Stimulated activated effector memory CD8-positive, alpha-beta T cell treated with anti-CD3 and anti-CD28 coated beads, Interleukin-12 subunit alpha, Interleukin-12 subunit beta, amount 100 ng/mL, for 72 hours (primary cell): ENCODE measurements at places on chromosomes 11 and 22.

DNA sequence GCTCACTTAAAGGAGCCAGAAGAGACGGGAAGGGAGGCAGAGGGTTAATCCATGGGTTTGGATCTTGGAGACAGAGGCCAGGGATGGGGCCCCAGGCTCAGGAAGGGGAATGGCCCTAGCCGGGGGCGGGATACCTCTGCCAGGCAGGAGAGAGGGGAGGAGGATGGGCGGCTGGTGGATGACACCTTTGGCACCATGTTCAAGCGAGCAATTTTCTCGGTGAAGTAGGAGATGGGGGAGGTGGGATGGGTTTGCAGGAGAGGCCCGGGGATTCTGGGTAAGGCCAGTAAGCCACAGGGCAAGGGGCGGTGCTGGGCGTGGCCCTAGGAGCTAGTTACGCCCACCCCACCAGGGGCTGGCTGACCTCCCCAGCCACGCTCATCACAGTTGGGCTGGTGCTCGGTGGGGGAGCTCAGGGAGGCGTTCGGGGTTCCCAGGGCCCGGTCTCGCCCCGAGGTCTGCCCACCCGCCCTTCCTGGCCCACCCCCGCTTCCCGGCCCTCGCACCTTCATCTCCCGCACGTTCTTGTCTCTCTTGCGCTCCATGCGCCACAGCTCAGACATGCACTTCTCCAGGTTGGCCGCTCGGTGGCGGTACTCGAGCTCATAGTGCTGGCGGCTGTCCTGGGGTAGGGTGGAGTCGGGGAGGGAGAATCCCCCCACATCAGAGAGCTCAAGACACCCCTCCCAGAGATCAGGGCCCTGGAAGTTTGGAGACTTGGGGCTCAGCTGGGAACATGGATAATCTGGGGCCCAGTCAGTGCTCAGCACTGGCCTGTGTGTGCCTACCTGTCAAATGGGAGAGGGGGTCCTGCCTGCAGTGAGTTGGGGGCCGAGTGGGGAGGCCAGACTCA lies 12.7 kb downstream of the BAIAP2L2 start:
- DNase-seq, result no peak

- DNase-seq, result no peak
Observed at GRCh38 chr11:87224486-87224885, 186.8 kb downstream of the TMEM135 start.

DNA sequence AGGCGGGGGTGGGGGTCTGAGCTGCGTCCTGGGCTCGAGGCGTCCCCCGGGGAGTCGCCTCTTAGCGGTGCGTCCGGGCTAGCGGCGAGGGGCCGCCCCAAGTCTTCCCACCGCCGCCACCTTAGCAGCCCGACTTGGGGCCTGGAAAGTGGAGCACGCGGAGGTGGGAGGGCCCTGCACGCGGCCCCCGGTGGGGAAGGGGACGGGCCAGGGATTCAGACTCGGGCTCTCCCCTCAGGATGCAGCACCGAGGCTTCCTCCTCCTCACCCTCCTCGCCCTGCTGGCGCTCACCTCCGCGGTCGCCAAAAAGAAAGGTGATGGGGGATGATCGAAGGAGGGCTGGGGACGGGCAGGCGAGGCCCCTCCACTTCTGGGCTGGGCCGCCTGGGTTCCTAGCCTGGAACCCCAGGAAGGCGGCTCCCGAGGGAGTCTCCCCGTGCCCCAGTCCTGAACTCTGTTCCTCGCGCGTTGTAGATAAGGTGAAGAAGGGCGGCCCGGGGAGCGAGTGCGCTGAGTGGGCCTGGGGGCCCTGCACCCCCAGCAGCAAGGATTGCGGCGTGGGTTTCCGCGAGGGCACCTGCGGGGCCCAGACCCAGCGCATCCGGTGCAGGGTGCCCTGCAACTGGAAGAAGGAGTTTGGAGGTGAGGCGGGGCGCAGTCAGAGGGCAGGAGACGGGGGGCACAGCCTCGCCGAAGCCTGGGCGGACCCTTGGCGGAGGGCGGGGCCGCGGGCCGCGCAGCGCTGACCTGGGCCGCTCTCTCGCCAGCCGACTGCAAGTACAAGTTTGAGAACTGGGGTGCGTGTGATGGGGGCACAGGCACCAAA lies 563 bp downstream of the MDK start:
- DNase-seq, result no peak

GRCh38 chr11:86386746-86387145 lies 12.1 kb downstream of the CCDC81 start:
- no peak for DNase-seq

DNA sequence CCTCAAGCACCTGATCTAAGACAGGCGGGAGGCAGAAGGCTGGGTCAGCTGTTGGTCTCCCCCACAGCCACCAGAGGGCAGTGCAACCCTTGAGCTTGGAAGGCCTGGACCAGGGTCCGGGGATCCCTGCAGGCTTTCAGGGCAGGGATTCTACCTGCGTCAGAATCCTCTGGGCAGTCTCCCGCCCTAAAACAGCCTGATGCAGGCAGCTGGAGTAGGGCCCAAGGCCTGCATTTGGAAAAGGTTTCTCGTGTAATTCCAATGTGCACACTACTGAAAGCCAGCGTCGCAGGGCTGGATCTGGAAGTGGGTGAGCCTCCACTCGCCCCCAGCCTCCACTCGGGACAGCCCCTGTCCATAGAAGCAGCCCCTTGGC lies 31.8 kb downstream of the BID start:
- DNase-seq, result peak; percentile 84

GRCh38 chr11:105719073-105719822 lies 109.4 kb downstream of the GRIA4 start:
- DNase-seq, result no peak

DNA sequence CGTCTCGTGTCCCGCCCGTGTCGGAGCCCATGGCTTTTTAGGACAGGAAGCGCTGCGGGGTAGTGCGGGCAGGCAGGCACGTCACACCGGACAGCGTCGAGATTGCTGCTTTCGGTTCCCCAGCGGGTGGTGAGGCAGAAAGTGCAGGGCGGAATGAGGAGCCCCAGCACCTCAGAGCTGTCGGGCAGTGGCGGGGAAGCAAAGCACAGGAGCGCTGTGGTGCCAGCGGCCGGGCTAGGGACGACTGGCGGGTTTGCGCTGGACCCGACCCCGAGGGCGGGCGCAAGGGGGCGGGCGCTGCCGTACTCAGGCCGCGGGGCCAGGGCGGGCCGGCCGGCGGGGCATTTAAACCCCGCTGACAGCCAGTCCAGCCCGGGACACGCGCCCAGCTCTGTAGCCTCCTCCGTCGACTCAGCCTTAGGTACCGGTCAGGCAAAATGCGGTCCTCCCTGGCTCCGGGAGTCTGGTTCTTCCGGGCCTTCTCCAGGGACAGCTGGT lies at the start of gene SLC37A2:
TSS of gene SLC37A2 (plus strand) at position 375 of the 498 bp plus-strand sequence. CDS start at position 438, 63 bp downstream.
- DNase-seq, result peak; percentile 71

- DNase-seq, result no peak
Observed at GRCh38 chr11:74677131-74677530, 54.1 kb downstream of the CHRDL2 start.

DNA sequence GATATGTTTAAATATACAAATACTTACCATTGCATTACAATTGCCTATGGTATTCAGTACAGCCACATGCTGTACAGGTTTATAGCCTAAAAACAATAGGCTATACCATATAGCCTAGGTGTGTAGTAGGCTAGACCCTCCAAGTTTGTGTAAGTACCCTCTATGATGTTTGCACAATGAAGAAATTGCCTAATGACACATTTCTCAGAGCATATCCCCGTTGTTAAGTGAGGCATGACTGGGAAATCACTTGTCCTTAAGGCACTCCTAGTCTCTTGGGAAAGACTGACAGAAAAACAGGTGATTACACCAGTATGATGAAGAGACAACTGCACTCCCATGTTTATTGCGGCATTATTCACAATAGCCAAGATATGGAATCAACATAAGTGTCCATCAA lies 187.2 kb downstream of the SPON1 start:
- DNase-seq, result no peak

- no peak for DNase-seq
Observed at GRCh38 chr22:45997777-45998637, 21.0 kb upstream of the WNT7B start.
